Mesenchymal stem cell (in vitro differentiated cells and primary cell): ENCODE measurements at places on chromosomes 11 and 22.

DNA sequence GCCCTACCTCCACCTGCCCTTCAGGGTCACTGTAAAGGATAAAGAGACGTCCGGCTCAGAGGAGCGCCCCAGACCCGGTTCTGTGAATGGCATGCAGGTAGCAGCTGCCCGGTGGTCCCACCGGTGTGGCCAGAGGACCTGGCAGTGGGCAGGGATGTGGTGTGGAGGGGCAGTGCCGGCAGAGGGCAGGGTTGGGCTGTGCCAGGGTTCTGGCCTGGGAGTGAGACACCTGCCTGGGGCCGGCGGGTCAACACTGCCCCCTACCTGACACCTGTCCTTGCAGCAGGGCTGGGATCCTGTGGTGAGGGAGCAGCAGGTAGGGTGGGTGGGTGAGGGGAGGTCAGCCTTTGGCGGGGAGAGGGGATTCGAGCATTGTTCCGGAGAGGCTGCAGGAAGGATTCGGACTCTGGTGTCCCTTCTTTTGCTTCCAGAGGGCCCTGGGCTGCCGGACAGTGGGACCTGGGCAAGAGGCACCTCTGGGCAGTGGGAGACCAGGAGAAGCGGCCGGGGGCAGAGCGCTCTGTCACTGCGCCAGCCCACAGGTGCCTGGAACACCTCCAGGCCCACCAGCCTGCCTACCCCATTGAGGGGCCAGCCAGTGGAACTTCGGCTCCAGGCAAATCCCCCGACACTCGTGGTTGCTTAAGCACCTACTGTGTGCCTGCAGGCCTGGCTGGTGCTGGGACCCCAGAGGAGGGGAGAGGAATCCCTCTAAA, 1.6 kb upstream of the PHLDA2 start:
- peak overlapping the region; percentile 55 for H3K27ac ChIP-seq
- H3K27me3 ChIP-seq = no peaks in the 10 kb centered on the region
- peaks cover 55% of the 10 kb centered on the region for H3K4me1 ChIP-seq
- DNase-seq = peak; percentile 54
- no peaks in the 10 kb centered on the region for H3K36me3 ChIP-seq
- peak overlapping the region; percentile 78 for H3K4me3 ChIP-seq

- DNase-seq = peak; percentile 82
- no peaks in the 10 kb centered on the region for H3K27me3 ChIP-seq
- H3K36me3 ChIP-seq = no peaks in the 10 kb centered on the region
- H3K4me3 ChIP-seq = no peak overlapping the region
- H3K27ac ChIP-seq = no peak overlapping the region
- H3K4me1 ChIP-seq = no peaks in the 10 kb centered on the region
These were observed 11.4 kb downstream of the ETS1 start for GRCh38 chr11:128575961-128576350.

- H3K36me3 ChIP-seq = no peaks in the 10 kb centered on the region
- peaks cover 21% of the 10 kb centered on the region for H3K4me1 ChIP-seq
- no peak overlapping the region for H3K27ac ChIP-seq
- H3K27me3 ChIP-seq = peaks cover 32% of the 10 kb centered on the region
- no peak overlapping the region for H3K4me3 ChIP-seq
- peak; percentile 33 for DNase-seq
These were observed 40.9 kb upstream of the PRR5 start for GRCh38 chr22:44661070-44661469.

- H3K4me1 ChIP-seq = peaks cover 12% of the 10 kb centered on the region
- H3K27me3 ChIP-seq = no peaks in the 10 kb centered on the region
- H3K27ac ChIP-seq = peak within 1 kb of the TSS; percentile 84
- peak; percentile 95 for DNase-seq
- H3K4me3 ChIP-seq = peak within 1 kb of the TSS; percentile 85
- peaks cover 23% of the 10 kb centered on the region for H3K36me3 ChIP-seq
These were observed at the start of gene PAFAH1B2 for GRCh38 chr11:117143871-117144476. TSS of gene PAFAH1B2 (plus strand) at chr11:117144287. CDS start at chr11:117152448, 8,161 bp downstream.

- H3K27me3 ChIP-seq = no peaks in the 10 kb centered on the region
- H3K27ac ChIP-seq = no peak overlapping the region
These were observed 85.3 kb upstream of the WNT7B start for GRCh38 chr22:46062232-46062615.

DNA sequence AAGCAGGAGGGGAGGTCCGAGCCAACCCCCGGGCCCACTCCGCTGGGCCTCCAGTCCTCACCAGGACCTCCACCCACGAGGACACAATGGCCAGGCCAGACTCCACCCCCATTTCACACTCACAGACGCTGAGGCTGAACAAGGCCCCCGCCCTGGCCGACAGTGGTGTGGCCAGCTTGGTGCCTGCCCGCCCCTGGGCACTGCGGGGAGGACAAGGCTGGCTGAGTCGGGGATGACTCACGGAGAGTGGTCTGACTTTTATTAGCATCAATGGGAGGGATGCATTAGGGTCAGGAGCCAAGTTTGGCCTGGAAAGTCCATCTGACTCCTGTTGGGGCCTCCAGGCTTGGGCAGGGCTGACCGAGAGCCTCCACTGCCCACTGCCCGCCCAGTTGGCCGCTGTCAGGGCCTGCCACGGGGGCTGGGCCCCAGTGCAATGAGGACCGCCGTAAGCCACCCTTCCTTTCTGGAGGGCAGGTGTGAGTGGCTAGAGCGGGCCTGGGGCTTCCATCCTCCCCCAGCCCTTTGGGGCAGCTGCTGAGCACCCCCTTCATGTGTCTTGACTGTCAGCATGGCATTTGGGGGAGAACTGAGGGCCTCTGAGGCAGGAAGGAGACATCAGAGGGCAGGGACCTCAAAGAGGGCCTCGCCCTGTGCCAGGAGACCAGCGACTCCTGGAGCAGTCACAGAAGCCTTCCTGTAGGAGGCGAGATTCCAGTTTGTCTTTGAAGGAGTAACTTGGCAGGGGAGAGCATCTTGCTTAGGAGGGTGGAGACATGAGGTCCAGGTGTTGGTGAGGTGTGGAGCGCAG, 10.6 kb downstream of the TSPAN32 start:
- no peak overlapping the region for H3K4me3 ChIP-seq
- no peak overlapping the region for H3K27ac ChIP-seq
- no peaks in the 10 kb centered on the region for H3K36me3 ChIP-seq
- H3K4me1 ChIP-seq = peaks cover 18% of the 10 kb centered on the region

GRCh38 chr11:95764267-95764898, 25.2 kb downstream of the FAM76B start:
- H3K27me3 ChIP-seq = no peaks in the 10 kb centered on the region
- peaks cover 4% of the 10 kb centered on the region for H3K36me3 ChIP-seq
- peak; percentile 65 for DNase-seq

DNA sequence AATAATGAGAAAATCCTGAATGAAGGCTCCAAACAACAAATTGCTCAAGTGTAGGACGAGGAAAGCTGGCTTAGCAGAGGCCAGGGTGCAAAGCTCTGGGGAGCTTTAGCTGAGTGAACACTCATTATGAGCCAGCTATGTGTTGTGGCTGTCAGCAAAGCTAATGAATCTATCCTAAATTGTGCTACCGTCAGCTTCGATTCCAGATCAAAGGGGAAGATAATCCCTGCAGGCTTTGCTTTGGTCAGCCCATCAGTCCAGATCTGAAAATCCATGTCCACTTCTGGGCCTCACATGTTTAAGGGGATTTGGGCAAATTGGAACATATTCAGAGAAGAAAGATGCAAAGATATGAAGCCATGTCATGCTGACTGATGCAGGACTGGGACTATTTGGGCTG, 180.9 kb upstream of the ZBED5 start:
- no peak for DNase-seq
- H3K27me3 ChIP-seq = peaks cover 12% of the 10 kb centered on the region
- no peak overlapping the region for H3K4me3 ChIP-seq
- H3K27ac ChIP-seq = no peak overlapping the region

DNA sequence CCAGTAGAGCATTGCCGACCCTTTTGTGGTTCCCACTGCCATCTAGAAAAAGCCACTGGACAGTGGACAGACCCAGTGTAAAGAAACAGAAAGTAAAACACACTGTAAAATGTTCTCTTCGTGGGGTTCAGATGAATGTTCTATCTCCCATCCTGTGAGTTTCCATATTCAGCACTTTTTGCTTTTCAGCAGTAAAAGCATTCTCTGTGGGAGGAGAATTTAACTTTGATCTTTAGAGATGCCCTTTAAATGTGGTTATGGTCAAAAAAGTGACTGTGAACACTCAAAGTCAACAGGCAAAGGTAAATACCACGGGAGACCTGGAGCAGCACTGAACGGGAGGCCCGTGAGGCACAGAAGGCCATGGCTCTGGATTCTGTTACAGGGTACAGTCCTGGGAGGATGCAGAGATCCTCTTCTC, 53.9 kb downstream of the FLI1 start:
- no peaks in the 10 kb centered on the region for H3K36me3 ChIP-seq
- no peaks in the 10 kb centered on the region for H3K27me3 ChIP-seq

DNA sequence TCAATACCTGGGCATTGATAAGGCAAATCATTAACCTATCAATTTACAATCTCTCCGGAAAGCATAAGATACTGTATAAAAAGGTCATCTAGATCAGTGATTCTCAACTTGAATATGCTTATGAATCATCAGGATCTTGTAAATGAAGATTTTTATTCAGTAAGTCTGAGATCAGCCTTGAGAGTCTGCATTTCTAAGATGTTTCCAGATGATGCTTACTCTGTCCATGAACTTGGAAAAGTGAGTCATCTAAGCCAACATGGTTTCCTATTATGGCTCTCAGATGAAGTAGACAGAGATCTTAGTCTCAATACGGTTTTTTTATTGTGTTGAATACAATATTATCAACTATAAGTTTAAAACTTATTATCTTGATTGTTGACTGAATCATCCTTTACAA, 226.4 kb upstream of the KIRREL3 start:
- no peaks in the 10 kb centered on the region for H3K4me1 ChIP-seq
- no peaks in the 10 kb centered on the region for H3K27me3 ChIP-seq
- H3K36me3 ChIP-seq = no peaks in the 10 kb centered on the region
- H3K27ac ChIP-seq = no peak overlapping the region

GRCh38 chr11:79697905-79698304, 257.1 kb upstream of the TENM4 start:
- H3K27me3 ChIP-seq = no peaks in the 10 kb centered on the region
- H3K36me3 ChIP-seq = no peaks in the 10 kb centered on the region
- DNase-seq = no peak
- H3K4me3 ChIP-seq = no peak overlapping the region
- no peaks in the 10 kb centered on the region for H3K4me1 ChIP-seq
- H3K27ac ChIP-seq = no peak overlapping the region

GRCh38 chr11:64842851-64843685, 1.4 kb downstream of the CDC42BPG start:
- peak overlapping the region; percentile 2 for H3K27ac ChIP-seq
- H3K36me3 ChIP-seq = no peaks in the 10 kb centered on the region
- no peaks in the 10 kb centered on the region for H3K27me3 ChIP-seq
- H3K4me1 ChIP-seq = peaks cover 35% of the 10 kb centered on the region

DNA sequence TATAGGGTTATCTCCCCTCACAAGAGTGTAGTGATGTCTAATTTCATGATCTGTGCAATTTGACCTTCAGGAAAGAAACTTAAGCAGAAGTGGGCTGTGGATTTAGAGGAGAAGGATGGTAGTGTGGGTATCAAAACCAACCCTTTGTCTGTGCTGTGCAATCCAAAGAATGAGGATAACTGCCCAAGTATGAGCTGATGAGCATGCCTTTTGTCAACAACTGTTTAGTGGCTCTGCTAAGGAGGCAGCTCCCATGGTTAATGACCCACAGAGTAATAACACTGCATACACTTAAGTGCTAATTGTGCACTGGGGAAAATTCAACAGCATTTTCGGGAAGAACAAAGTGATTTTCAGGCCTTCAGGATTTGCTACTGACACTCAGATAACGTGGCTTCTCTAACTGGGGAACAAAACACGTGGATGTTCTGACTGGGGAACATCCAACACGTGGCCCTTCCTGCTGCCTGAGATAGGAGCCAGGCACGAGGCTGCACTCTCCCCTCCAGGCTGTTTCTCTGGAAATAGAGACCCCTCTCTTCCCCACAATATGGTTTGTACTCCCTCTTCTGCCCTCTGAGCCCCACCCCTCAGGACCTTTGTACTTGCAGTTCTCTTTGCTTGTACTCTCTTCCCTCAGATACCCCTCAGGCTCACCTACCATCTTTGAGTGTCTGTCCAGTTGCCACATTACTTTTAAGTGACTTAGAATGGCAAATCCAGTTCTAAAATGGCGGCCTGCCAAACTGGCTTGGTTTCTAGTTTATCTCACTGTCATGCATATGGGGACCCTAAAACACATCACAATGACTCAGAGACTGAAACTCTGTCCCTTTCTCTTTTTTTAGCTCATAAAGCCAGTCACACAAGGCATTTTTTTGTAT, 234.9 kb upstream of the POU2AF2 start:
- DNase-seq = no peak
- no peak overlapping the region for H3K27ac ChIP-seq
- H3K4me3 ChIP-seq = no peak overlapping the region
- H3K27me3 ChIP-seq = no peaks in the 10 kb centered on the region

GRCh38 chr11:35419830-35420333, 524 bp upstream of the SLC1A2 start:
- peaks cover 17% of the 10 kb centered on the region for H3K4me1 ChIP-seq
- peaks cover 57% of the 10 kb centered on the region for H3K36me3 ChIP-seq
- no peak overlapping the region for H3K4me3 ChIP-seq
- peaks cover 88% of the 10 kb centered on the region for H3K27me3 ChIP-seq
- DNase-seq = peak; percentile 7

DNA sequence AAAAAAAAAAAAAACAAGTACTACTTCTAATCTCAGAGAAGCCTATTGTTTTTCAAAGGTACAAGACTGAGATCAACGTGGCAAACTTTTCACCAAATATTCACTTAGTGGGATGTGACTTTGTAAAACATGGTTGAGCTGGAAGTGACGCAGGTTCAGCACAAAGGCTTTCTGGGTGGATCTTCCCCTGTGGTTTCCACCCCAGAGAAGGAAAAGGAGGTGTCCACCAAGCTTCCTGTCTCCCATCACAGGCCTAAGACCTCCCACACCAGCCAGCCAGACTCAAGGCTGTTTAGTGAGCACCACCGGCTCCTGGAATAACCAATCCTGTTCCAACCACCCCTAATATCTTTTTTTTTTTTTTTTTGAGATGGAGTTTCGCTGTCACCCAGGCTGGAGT, 5.7 kb downstream of the TMEM184B start:
- no peaks in the 10 kb centered on the region for H3K27me3 ChIP-seq
- peaks cover 36% of the 10 kb centered on the region for H3K4me1 ChIP-seq
- peak; percentile 68 for DNase-seq
- peaks cover 17% of the 10 kb centered on the region for H3K36me3 ChIP-seq
- no peak overlapping the region for H3K4me3 ChIP-seq

DNA sequence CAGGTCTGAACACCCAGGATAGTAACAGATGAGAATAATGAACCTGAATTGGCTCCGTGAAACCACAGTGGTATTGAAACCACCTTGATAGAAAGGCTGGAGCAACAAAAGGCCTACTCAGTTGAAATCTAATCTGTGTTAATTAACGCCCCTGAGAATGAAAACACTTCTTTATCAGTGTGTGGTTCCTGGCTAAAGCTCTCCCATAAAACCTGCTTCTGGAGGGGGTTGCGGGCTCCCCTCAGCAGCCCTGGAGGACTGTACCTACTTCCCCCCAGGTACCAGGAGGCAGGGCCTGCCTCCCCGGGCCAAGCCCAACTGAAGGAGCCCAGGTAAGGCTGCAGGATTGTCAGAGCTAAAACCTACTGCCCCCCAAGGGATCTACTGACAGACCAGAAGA, 54.6 kb downstream of the PLEKHA7 start:
- H3K27me3 ChIP-seq = peaks cover 3% of the 10 kb centered on the region
- peaks cover 7% of the 10 kb centered on the region for H3K4me1 ChIP-seq
- H3K4me3 ChIP-seq = no peak overlapping the region
- no peak overlapping the region for H3K27ac ChIP-seq

- H3K27me3 ChIP-seq = no peaks in the 10 kb centered on the region
- no peak overlapping the region for H3K4me3 ChIP-seq
- no peak for DNase-seq
- H3K4me1 ChIP-seq = peaks cover 3% of the 10 kb centered on the region
- no peak overlapping the region for H3K27ac ChIP-seq
- H3K36me3 ChIP-seq = peaks cover 10% of the 10 kb centered on the region
These were observed 6.0 kb downstream of the DENND6B start for GRCh38 chr22:50320671-50321325.

GRCh38 chr22:37303821-37304274, 21.5 kb downstream of the CYTH4 start:
- no peaks in the 10 kb centered on the region for H3K36me3 ChIP-seq
- DNase-seq = peak; percentile 95
- H3K27ac ChIP-seq = peak overlapping the region; percentile 12
- no peaks in the 10 kb centered on the region for H3K27me3 ChIP-seq
- H3K4me1 ChIP-seq = peaks cover 43% of the 10 kb centered on the region
